CD4-positive, alpha-beta T cell treated with Interleukin-12 subunit alpha and Interleukin-12 subunit beta, for 1 hour (primary cell): ENCODE measurements at places on chromosomes 4 and X.

DNA sequence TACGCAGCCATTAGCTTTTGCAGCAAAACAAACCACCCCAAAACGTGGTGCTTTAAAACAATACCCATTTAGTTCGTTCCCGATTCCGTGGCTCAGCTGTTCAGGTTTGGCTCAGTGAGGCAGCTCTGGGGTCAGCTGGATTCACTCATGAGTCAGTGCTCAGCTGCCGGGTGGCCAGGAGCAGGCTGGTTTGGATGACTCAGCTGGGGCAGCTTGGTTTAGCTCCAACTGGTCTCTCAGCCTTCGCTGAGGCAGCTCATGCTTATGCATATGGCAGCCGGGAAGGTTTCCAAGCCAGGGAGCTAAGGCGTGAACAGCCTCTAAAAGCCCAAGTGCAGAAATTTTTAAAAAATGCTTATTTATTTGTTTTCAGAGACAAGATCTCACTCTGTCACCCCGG lies 13.3 kb upstream of the CD99 start:
- no peak for DNase-seq

GRCh38 chr4:52195869-52196268 lies 144.8 kb downstream of the SPATA18 start:
- no peak for DNase-seq

DNA sequence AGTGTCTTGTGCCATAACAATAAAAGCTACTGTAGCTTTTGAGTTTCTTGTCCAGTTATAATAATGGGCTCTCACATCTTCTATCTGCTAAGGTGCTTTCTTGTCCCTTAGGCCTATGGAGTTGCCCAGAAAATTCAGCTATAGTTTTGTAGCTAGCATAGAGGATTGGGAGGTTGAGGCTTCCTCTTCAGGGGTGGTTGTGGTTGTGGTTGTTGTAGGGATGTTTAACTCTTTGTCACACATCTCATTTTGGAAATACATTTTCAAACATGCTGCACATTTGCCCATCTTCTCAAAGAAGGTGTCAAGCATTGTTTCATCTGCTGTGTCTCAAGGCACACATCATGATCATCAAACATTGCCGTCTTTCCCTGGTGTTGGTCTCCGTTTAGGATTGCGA lies 65.0 kb downstream of the ATXN3L start:
- DNase-seq: no peak

DNA sequence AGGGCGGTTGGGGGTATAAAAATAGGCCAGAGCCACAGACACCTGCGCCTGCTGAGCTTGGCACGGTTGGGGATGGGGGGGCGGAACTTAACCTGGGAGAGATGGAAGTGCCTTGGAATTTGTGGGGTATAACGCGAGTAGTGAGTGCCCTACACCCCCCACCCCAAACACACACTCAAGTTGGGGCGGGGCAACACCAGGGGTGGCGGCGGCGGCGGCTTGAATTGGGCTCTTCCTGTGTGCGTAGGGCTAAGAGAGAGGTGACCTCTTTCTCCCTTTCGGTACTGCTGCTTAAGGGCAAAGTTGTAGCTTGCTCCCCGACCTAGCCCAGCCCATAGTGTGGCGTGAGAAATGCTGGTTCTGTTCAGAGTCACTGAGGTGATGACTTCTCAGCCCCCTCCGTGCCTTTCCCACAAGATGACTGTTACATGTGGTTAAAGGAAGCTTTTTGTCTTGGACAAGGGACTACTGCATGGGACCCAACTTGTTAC lies 839 bp downstream of the STK26 start:
- peak; percentile 45 for DNase-seq

GRCh38 chrX:135688137-135688536 lies 25.3 kb upstream of the CT45A1 start:
- no peak for DNase-seq

- DNase-seq: no peak
Measured at GRCh38 chrX:20181598-20182329, 40.1 kb upstream of the EIF1AX start.

GRCh38 chr4:147943159-147943638 lies 211.3 kb downstream of the ARHGAP10 start:
- peak; percentile 16 for DNase-seq

GRCh38 chr4:141131723-141132071 lies 1.6 kb downstream of the RNF150 start:
- no peak for DNase-seq

DNA sequence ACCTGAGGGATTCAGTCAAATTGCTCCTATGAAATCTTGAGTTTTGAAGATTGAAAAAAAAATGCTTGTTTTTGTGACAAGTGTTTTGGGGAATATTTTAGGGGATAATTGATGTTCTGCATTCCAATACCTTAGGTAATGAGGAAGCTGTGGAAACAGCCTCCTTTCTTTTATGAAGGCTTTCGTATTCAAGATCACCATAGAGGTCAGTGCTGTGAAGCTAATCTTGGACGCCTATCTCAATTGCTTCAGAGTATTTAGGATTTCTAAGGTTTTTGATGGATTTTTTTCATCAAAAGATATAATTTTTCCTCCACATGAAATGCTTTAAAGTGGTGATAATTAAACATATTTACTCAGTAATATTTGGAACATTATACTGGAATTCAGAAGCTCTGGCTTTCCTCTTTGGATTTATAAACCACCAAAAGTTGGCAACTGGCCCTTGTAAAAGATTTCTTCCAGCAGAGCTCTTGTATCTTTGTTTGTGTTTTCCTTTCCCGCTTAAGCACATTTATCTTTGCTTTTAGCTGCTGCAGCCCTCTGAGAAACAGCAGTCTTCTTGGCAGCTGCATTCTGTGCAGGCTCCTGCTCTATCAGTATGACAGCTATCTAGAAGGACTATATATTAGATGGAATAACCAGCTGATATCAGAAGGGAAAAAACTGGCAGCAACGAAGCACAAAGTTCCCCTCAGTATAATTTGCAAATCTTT lies 63.7 kb downstream of the HMGB2 start:
- DNase-seq: no peak

- DNase-seq: peak; percentile 39
Measured at GRCh38 chr4:791898-792625, 33.9 kb downstream of the CPLX1 start.
